ENCODE measurements at places on chromosomes 2 and 18.

- DNase-seq: no peak
Observed at GRCh38 chr2:2146969-2147900, 183.8 kb downstream of the MYT1L start.

- DNase-seq: no peak
Observed at GRCh38 chr2:25816249-25816648, 62.0 kb downstream of the ASXL2 start.

DNA sequence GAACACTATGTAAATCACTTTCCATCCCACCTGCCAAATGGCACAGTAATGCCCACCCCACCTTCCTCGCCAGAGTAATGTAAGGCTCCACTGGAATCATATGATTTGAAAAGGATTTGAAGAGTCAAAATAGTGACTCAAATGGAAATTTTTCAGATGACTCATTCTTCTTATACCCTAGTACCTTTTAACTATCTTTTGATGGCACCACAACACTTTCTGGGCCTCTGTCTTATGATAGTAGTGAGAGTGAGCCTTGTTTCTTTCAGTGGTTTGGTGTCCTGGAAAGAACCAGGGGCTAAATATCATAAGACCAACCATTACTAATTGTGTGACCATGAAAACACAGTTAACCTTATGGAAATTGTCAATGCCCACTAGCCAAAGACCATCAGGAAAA is 235.4 kb upstream of the SLC14A2 start:
- no peak for DNase-seq

DNA sequence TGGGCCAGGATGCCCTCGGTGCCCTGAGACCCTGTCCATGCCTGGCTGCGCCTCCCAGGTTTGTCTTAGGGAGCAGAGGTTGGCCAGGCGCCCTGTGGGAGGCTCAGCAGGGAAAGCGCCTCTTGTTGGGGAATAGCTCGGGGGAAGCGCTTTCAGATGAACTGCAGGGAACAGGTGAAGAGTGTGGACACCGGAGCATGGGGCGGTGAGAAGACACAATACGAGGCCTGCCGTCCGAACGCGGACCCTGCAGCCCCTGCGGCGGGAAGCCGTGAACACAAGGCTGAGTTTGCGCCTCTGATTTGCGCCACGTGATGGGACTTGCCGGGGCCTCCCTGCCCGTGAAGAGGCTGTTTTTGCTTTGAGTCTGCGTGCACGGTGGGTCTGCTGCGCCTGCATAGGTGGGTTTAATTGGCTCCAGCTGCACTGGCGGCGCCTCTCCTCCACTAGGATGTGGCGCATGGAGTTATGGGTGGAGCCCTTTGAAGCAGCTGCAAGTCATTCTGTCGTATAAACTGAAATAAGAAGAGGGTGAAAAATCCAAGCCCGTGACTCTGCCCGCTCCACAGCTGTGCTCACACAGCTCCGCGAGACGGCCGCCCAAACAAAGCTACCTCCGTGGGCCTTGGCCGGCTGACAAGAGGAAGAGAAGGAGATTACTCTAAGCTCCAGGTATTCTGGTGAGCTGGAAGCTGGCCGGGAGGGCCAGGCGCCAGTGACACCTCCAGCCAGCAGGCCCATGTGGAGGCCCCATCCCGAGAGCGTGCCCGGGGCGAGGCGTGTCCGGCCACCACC is 103.5 kb upstream of the CTDP1 start:
- DNase-seq: no peak

- DNase-seq: no peak
Observed at GRCh38 chr2:157837851-157838441, 38.2 kb downstream of the ACVR1 start.

DNA sequence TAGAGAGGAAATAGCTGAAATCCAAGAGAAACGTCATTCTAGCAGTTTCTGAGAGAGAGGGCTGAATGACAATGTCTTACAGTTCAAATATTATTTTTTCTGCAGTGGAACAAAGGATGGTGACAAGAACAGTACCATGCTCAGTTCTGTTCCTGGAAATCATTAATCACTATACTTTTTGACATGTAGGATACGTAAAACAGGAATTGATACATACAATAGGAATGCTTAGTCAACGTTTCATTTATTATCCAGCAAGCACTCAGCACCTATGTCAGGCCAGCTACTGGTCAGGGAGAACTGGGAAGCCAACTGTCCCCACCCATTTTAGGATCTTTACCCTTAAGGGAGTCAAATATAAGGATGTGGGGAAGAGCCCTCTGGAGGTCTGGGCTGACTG is 114.7 kb downstream of the DHRS9 start:
- DNase-seq: no peak

- DNase-seq: no peak
Observed at GRCh38 chr2:46954951-46955571, 39.5 kb upstream of the MCFD2 start.

DNA sequence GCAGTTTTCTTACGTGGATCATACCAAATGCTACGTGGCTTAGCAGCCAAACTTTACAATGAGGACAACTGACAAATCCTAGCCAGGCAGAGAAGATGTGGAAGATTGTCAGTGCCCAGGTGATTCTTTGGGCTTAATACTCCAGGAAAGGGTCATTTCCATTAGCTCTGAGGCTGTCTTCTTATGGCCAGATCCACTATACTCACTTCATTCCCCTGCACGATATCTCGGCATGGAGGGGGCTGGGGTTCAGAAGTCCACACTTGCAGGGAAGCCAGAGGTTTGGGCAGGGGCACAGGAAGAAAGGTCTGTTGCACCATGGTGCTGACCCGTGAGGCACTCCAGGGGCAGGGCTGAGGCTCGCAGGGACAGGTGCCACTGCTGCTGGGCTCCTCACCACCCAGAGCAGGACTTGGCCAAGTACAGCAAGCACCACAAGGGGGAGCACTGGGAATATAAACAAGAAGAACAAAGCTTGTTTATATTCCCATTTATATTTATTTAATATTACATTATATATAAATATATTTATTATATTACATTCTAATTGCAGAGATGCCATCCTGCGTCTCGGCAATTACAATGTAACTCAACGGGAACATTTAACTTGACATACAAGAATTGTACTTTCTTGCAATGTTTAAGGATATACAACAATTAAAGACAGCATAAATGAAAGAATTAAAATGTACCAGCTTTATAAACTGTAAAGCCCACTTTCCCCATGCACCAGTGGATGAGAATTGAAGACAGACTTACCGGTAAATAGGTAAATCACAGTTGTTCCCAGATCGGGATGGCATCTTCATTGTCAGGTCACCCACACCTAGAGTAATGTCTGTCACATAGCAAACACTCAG is 27.2 kb downstream of the CLUL1 start:
- DNase-seq: peak; percentile 27

- no peak for DNase-seq
Observed at GRCh38 chr2:235868224-235868623, 300.0 kb downstream of the GBX2 start.

DNA sequence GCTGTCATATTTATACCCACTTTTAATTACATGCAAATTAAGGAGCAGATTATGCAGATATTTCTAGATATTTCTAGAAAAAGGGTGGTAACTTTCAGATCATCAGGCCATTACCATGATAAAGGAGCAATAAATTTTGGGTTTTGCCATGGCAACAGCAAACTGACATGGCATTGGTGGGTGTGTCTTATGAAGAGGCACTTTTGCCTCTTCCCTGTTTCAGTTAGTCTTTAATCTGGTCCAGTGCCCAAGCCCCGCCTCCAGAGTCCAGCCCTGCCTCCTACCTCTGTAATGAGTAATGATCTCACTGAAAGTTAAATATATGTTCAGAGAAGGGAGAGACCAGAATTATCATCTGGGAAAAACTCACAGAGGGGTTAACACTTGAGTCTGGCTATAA is 124.8 kb downstream of the SCG2 start:
- no peak for DNase-seq

GRCh38 chr2:203177361-203177760 is 61.5 kb upstream of the CYP20A1 start:
- no peak for DNase-seq

DNA sequence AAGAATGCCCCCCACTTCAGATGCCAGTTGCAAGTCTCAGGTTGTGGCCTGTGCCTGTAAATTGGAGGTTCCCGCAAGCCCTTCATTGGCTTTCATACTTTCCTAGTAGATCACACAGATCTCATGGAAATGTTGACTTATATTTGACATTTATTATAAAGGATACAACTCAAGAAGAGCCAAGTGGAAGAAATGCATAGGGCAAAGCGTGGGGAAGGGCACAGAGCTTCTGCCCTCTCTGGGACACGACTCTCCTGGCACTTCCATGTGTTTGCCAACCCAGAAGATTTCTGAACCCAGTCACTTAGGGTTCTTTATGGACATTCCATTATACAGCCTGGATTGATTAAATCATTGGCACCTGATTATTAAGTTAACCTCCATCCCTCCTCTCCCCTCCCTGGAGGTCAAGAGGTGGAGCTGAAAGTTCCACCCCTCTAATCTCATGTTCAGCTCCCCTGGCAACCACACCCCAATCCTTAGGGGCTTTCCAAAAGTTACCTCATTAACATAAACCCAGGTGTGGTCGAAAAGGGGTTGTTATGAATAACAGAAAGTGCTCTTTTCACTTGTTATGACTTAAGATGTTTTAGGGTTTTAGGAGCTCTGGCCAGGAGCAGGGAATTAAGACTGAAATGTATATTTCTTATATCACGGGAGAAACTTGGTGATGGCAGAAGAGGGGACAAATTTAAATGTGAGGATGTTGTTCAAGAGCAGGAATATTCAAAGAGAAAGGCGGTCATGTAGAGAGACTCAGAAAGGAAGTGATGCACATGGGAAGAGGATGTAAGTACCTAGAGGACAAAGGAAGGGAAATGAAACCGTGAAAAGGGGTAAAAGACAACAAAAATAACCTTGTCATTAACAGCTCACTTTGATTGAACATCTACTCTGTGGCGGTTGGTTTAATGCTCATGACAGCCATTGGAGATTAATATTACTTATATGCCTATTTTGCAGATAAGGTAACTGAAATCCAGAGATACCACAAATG is 31.8 kb downstream of the SP100 start:
- no peak for DNase-seq

- DNase-seq: no peak
Observed at GRCh38 chr2:10410001-10410822, 37.9 kb downstream of the ODC1 start.

GRCh38 chr2:222318712-222319585 is 20.2 kb upstream of the PAX3 start:
- no peak for DNase-seq

DNA sequence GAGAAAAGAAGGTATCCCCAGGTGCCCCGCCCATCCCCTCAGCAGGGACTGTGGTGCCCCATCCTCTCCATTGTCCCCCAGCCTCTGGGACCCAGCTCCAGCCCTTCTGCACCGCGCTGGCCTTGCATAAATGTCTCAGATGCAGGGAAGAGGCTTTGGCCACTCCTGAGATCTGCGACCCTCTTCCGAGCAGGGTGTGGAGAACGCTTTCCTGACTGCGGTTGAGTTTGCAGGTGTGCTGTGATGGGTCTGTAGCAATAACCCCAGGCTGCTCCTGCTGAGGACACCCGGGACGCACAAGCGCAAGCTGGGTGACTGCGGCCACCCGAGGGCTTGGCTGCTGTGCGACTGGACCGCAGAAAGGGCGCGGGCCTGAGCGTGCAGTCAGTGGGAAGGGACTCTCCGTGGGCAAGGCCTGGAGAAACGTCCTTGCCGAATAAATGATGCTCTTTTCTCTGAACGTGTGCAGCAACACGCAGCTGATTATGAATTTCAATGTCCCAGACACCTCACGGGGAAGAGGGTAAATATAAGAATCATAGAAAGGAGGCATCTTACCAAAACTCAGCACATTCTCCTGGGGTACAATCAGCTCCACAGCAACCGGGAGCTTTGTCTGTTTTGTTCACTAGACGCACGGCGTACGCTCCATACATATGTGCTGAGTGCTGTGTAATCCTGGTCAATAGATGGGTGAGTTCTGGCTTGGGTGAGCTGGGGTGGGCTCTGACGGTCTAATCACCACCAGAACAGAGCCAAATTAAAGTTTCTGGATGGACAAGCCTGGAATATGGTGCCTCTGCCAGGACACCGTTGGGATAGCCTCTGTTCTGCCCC is 67.5 kb upstream of the ZNF516 start:
- DNase-seq: no peak

- DNase-seq: no peak
Observed at GRCh38 chr2:174078275-174078674, 113.1 kb upstream of the SP3 start.

DNA sequence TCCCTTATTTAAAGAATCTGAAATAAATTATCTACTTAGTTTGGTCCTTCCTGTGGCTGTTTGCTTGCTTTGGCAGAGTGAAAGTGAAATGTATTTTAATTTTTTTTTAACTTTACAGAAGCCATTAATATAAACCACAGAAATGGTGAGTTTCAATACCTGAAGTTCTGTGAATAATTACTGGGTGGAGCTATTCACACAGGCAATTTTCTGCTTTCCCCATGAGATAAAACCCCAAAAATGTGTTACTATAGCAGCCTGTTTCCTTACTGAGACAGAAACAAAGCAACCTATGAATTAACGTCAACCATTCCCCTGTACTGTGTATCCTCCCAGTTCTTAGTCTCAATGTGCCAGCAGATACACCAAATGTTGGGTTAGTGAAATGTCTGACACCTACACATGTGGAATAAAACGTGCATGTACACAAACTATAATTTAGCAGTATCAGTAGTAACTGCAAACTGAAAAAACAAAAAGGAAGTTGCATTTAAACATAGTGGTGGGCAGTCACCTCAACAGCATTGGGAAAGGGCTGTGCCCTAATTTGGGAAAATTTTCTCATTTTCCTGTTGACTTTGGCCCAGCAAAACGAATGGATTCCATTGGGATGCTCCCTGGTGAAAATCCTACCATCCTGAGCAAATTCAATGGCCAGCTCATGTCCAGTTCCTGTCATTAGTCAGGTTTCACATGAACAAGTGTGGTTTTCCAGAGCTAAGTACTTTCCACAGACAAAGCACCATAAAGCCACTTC is 73.1 kb upstream of the RMDN2 start:
- no peak for DNase-seq

- no peak for DNase-seq
Observed at GRCh38 chr2:70143314-70144150, 47.3 kb downstream of the C2orf42 start.

DNA sequence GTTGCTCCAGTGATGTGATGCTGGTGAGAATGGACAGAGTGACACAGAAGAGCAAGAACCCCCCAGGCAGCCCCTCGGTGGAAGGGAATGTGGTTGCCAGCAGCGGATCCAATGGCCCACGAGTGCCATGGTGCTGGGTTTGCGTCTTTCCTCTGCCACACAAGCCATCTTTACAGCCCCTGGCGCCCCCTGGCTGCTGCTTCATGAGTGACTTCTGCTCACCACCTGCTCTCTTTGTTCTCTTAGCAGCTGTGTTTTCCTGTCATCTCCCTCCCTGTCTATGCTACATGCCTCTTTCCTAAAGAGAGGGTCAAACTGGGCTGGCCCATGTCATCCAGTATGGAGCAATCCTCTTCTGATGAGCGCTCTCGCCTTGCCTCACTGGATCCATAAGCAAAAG is 300.0 kb upstream of the SMIM21 start:
- DNase-seq: no peak

DNA sequence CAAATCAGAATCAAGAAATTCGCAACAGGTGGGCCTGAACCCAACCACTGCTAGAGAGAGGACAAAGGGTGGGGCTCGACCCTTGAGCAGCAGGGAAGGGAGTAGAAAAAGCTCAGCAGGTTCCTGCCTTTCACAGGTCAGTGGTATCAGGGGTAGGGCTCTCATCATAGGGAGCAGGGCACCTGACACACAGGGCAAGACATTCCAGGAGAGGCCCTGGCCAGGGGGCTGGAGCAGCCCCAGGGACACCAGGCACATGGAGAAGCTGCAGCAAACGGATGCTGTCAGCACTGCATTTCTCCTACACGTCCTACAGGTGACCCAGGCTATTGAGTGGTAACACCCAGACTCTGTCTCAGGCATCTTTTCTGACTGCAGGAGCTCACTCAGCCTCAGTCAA is 17.2 kb upstream of the MLPH start:
- DNase-seq: no peak

Data from stimulated activated CD8-positive, alpha-beta memory T cell treated with anti-CD3 and anti-CD28 coated beads, Interleukin-4, amount 100 ng/mL, for 4 hours (primary cell).